ENCODE measurements at places on chromosomes 7 and 10.

GRCh38 chr10:79983286-79983909, 34.5 kb upstream of the SFTPD start:
- DNase-seq: no peak

GRCh38 chr7:79398138-79398749, 55.2 kb downstream of the MAGI2 start:
- DNase-seq: no peak

GRCh38 chr7:93258661-93259060, 26.5 kb downstream of the VPS50 start:
- DNase-seq: no peak

- DNase-seq: no peak
Observed at GRCh38 chr10:33344676-33345075, 10.2 kb upstream of the NRP1 start.

DNA sequence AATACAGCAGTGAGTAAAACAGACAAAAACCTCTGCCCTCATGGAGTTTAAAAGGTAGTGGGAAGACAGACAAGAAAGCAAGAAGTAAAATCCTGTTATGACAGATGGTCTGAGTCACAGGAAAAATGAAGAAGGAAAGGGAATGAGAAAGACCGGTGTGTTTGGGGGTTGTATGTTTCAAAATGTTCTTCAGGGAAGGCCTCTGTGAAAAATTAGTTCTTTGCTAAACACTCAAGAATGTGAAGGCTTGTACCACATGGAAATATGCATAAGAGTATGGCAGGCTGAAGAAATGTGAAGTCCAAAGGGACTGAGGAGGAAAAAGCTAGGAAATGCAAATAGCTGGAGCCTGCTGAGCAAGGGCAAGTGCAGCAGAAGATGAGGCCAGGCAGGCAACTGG, 315.9 kb upstream of the SEMA3A start:
- no peak for DNase-seq

DNA sequence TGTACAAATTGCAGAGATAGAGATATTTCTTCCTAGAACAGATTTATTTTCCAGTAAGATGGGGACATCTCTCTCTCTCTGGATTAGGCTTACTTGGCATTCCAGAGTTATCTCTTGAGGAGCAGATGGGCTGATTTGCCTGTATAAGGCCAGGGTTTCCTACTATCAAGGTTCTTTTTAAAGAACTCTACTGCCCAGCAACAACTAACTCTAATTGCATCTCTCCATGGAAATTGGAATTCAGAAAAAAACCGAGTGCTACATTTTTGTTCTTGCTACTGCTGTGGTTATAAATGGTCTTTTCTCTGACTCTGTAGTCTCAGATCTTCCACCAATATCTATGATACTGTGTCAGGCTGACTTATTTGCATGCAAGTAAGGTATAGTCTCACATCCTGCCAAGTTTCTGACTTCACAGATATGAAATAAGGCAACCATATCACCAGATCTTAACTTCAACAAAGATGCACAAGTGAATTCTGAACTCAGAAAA, 161.1 kb downstream of the CRPPA start:
- no peak for DNase-seq

GRCh38 chr10:96017191-96017687, 26.1 kb upstream of the CCNJ start:
- peak; percentile 15 for DNase-seq

DNA sequence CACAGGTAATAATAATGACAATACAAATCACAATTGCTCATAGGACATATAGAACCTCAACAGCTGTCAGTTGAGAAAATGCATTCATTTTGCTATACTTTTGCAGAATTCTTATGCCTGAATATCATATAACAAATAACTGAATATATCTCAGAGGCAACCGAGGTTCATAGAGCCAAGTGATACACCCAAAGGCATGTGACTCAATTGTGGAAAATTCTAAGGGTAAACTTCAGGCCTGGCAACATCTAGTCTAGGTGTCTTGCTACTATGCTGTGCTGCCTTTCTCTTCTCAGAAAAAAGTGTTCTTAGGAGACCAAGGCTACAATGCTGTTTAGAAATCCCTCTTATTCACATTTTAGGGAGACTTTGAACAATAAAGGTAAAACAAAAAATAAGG, 270.7 kb downstream of the BAMBI start:
- DNase-seq: peak; percentile 14

DNA sequence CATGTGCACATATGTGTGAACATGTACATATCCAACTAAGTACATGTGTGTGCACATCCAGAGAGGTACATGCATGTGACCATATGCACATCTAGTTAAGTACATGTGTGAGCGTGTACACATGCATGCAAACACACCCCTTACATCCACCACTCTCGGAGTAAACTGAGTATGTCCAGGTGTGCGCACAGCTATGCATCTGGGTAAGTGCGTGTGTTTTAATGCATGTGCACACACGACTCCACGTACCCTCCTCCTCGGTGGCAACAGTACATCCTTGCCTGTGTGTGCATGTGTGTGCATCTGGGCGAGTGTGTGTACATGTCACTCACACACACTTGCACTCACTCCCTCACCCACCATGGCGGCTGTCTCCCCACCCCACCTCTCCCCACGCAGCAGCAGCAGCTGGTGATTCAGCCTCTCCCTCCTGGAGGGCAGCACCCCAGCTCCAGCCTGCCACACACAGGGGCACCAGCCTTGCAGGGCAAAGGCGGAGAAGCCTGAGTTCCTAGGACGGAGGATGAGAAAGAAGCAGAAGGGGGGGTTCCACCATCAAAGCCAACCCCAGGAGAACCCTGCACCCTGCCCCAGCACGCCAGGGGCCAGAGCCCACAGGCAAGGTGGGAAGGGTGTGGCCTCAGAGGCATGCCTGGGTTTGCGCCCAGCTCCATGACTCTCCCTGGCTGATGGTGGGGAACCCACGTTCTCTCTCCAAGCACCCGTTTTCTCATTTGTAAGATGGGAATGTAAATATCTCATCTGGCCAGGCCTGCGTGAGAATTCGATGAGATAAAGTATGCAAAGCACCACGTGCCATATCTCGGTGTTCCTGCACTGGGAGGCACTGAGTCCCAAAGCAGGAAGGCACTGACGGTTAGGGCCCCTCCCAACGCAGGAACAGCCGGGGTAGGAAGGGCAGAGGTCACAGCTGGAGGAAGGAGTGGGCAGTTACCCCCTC, 27.7 kb upstream of the DNAAF5 start:
- no peak for DNase-seq

DNA sequence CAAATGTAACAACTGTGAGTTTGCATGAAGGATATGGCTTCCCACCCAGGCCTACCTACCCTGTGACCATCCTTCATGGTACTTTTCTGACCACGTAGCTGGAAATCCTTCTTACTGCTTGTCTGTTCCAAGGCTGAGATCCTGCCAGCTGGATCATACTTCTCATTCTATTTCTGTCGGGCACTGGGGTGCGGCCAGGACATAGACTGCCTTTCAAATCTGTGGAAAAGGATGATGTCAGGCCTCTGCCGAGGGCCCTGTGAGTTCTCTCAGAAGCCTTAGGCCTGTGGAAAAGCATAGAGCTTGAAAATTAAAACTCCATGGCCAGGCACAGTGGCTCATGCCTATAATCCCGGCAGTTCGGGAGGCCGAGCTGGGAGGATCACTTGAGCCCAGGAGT, 10.0 kb downstream of the VWC2 start:
- no peak for DNase-seq

DNA sequence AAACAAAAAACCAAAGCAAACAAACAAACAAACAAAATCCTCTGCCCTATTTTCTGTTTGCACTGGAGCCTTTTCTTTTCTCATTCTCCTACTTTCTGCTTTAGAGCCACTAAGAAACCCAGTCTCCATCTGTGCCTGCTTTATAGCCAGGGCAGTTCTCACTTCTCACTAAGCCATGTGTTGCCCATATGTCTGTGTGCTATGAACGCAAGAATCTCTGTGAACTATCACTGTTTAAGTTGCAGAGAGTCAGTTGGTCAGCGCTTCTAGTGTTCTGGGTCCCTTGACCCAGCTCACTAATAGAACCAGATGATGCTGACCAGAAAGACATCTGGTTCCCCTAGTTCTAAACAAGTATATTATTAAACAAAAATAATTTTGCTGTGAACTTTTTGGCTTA, 81.4 kb downstream of the FAM185A start:
- no peak for DNase-seq

DNA sequence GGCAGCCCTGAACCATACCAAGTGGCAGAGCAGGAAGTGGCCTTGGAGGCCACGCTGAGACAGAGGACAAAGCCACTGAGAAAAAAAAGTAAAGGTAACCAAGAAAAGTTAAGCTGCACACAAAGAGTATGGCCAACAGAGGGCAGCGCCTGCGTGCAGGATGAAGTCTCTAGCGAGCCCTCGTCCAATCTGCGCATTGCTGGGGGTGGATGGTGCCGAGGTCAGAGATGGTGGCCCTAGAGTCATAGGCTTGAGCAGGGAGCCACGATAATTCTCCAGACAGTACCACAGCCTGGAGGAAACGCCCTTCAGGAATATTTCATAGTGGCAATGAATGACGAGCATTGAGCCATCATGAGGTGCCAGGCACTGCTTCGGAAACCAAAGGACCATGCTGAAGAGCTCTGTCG, 9.7 kb downstream of the ATP6V0E2 start:
- DNase-seq: peak; percentile 3

DNA sequence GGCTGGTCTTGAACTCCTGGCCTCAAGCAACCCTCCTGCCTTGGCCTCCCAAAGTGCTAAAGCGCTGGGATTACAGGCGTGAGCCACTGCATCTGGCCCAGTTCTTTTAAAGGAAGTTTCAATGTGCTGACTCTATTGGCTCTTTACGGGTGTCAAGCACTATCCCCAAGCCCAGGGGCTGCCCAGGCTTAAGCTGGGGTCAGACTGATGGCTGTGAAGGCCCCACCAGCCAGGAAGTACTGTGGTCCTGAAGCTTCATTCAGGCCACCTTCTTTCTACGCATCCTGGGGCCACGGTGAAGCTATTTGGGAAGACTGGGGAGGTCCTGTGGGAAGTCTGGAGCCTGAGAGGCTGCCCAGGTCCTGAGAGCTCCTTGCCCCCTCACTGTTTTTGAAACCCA, 8.0 kb downstream of the GPR15LG start:
- no peak for DNase-seq

DNA sequence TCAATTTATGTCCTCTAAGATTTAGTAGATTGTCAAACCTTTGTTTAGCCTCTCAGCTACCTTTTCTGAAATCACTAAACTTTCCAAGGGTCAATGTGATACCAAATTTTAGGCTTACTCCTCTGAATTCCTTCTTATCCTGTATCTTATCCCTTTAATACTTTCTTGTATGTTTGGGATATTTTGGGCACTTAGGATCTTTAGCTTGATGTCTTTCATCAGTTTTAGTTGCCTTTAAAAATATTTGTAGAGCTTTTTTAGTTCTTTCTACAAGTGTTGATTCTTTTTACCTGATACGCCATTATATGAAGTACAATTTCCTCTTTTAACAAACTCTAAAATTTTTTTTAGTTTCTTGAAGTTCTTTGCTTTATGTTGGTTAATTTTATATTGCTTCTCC, 30.7 kb upstream of the HDAC9 start:
- no peak for DNase-seq

DNA sequence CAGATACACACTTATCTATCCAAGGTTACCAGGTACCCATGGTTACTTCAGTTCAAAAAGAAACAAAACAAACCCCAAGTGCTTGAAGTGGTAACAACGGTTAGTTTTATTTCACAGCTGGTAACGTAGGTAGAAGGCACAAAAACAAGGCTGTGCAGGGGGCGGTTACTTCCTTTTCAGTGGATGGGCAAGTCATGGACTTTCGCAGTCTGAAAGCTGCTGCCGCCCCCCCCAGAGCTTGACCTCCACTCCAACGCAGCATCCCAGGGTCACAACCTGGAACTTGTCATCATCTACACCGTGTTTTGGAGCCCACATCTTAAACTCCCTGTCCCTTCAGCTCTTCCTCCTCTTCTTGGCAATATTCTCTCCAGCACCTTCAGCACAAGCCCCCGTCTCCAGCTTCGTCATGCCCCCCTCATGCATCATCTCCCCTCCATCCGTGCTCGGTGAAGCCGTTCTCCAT, 181.2 kb upstream of the ITGB1 start:
- DNase-seq: no peak

DNA sequence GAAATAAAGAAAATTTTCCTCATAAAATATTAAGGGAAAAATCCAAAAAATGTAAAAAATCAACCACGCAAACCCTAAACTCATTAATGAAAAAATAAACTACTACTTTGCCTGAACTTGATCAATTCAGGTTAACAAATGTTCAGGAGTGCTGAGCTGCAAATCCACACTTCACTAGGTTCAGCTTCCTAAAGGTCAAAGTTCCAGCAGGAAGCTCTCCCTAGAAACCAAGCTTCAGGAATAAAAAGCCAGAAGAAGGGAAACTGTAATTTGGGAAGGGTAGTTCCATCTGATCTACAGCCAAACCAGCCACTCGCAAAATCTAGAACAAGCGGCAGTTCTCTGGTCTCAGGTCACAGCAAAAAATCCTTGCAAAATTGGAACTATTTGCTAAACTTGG, 7.8 kb upstream of the NMT2 start:
- DNase-seq: no peak

- peak; percentile 17 for DNase-seq
Observed at GRCh38 chr10:23525406-23525805, 86.5 kb downstream of the OTUD1 start.

- DNase-seq: no peak
Observed at GRCh38 chr7:151451626-151452571, 12.0 kb upstream of the CRYGN start.

GRCh38 chr7:47327698-47328391, 254.1 kb downstream of the TNS3 start:
- DNase-seq: peak; percentile 64

- no peak for DNase-seq
Observed at GRCh38 chr7:127618775-127619174, 833 bp upstream of the PAX4 start.

- DNase-seq: no peak
Observed at GRCh38 chr10:61786728-61787127, 114.8 kb upstream of the ARID5B start.

- peak; percentile 32 for DNase-seq
Observed at GRCh38 chr7:95608359-95609173, 12.2 kb upstream of the PDK4 start.

DNA sequence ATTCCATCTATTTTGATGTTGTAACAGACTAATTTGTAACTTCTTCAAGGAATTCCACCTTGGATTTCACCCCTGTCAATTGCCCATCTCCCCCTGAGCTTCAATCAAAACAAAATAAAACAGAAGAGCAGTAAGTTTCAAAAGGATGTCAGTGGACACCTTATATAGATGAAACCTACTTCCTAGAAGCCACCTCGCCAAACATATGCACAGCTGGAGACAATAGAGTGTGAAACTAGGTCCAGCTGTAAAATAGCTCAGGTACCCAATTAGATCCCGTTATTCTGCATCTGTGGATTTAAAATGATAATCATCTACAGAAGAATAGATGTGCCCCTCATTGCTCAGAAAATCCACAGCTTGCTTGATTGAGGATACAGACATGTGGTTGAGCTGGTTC, 598.6 kb downstream of the SH2D4B start:
- no peak for DNase-seq

DNA sequence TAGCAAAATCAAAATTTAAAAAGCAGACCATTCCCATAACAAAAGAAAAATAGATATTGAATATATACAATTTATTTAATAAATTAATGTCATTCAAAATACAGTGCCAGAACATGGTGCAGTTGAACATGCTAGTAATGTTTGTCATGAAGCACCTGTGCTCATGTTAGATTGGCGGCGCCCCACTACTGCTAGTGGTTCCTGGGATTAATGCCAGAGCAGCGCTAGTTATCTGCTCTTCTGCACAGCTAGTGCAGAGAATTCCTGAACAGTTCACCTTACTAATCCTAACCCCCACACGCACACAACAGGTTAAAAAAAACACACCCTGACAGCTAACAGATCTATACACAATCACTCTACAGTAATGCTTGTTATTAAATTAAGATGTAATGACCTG, 23.4 kb downstream of the KBTBD2 start:
- DNase-seq: no peak

- DNase-seq: no peak
Observed at GRCh38 chr7:142431491-142431890, 173.6 kb upstream of the PRSS58 start.
